Spleen (tissue), 13 donors: ENCODE measurements at places on chromosomes 6 and 20. TPM values are rescaled to one million over a fixed set of nuclear protein-coding genes. Genes with fewer than 3 reads are reported as not detected.

Gene FNDC1
- 0.26 TPM for total RNA-seq

Gene PPP1R3G
- 7.7 TPM for total RNA-seq

Gene ULBP1
- total RNA-seq = not detected

GRCh38 chr6:55405474-55406235 lies 78.4 kb downstream of the GFRAL start:
- no peak for DNase-seq

GRCh38 chr6:107712665-107713551 lies 111.2 kb downstream of the SCML4 start:
- no peak for DNase-seq

- DNase-seq = no peak
Observed at GRCh38 chr6:112321941-112322424, 25.1 kb upstream of the RFPL4B start.

- no peak for DNase-seq
Observed at GRCh38 chr20:18197382-18198070, 59.9 kb downstream of the KAT14 start.

DNA sequence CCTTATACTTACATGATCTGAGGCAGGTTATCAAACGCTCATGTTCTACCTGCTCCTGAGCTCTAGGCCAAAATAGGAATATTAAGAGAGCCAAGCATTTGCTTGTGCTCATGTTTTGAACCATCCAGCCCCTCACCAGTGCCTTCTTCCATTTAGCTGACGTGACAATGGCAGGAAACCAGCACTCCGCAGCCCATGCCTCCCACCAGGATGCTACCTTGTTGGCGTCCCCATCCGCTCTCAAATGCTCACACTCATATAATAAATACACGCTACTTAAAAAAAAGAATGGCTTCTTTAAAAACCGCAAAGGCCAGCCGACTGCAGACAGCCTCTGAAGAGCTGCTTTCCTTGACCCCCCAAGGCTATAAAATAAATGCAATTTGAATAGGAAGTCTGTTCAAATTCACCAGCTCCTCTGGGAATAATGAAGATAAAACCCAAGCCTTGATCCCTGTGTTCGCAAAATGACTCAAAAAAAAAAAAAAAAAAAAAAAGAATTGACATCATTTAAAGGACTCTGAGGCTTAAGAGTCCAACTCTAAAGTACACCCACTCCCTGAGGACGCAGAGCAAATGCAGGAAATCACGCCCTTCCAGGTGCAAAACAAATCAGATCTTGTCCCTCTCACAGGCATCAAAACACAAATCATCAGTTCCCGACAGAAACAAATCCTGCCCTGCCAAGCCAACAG lies 29.0 kb downstream of the RNASET2 start:
- DNase-seq = peak; percentile 36

DNA sequence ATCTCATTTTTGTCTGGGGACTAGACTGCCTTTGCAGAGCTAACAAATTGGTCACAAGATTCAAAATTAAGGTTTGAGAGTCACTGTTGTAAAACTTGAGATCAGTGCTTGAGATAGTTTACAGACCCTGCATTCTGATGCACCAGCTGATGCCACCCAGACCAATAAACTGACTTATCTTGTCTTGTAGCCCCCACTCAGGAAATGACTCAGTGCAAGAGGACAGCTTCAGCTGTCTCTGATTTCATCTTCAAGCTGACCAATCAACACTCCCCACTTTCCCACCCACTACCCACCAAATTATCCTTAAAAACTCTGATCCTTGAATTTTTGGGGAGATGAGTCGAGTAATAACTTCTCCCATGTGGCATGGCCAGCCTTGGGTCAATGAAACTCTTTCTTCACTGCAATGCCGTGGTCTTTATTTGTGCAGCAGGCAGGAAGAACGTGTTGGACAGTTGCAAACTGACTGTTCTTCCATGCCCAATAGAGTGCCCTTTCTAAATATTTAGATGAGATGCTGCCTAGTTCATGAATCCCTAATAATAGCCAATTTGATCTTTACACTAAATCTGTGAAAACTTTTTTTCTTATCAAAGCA lies 48.3 kb upstream of the PROKR2 start:
- no peak for DNase-seq

- DNase-seq = no peak
Observed at GRCh38 chr20:63416631-63417030, 55.5 kb upstream of the CHRNA4 start.

- peak; percentile 76 for DNase-seq
Observed at GRCh38 chr6:2433711-2434110, 188.3 kb upstream of the GMDS start.

GRCh38 chr6:17600527-17601385 lies 654 bp downstream of the FAM8A1 start:
- peak; percentile 93 for DNase-seq

DNA sequence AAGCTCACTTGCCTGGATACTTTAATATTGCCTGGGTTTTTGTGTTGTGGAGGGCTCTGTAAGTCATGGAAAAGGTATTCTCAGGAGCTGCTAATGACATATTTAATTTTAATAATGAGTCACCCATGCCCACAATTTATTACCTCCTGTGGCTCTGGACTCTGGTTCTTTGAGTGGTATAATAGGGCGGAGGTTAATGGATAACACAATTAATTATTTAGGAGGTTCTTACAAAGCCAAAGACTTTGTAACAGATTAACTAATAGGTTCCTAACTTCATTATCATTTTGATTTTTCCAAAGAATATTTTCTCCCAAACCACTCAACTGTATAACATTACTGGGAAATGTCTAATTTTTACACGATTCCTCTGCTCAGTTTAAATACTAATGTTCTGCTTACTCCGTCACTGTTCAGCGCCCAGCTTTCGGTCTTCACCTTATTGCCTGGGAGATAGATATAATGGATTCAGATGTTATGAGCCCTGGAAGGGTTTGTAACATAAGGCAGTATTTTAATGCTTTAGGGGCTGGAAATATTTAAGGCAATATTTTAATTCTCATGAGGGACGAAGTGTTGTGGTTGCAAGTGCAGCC lies 29.4 kb downstream of the PHACTR3 start:
- no peak for DNase-seq
